Stimulated activated CD8-positive, alpha-beta memory T cell treated with anti-CD3 and anti-CD28 coated beads, Interleukin-4, amount 100 ng/mL, for 4 hours (primary cell): ENCODE measurements at places on chromosomes 6 and 20.

DNA sequence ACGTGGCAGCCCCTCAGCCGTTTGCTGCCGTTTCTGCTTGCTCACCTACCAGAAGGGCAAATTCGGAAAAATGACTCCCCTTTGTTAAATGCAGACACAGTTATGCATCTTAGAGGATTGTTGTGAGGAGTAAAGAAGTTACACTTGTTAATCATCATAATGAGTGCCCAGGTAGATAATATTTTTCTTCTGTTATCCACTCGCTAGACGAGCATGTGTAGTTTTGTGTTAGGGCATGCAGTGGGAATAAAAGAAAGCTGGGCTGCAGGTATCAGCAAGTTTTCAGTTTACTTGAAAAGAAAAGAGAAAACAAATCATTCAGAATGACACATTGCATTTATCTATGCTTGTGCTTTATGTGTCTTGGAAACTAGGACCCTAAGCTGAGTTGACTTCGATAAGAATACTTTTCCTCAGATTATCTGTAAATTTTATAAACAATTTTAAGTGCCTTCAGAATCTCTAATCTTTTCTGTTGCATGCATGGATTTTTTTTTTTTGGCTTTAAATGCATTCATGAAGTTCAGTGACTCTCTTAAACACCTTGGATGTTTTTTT is 365.3 kb downstream of the QKI start:
- DNase-seq: no peak

DNA sequence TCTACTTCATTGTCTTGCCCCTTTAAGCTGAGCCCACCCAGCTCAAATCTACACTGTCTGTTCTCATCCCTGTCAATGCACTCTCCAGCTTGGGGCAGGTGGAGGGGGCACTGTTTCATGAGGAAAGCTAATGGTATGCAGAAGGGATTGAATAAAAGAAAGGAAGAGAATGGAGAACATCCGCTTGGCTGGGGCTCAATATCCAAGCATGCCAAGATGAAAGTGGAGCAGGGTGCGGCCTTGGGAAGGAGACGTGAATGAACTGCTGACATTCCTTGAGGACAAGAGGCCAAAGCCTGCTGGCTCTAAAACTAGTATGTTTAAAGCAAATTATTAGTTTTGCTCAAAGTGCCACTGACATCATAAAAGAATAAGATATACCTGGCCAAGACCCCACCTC is 24.2 kb downstream of the AKAP12 start:
- DNase-seq: no peak

DNA sequence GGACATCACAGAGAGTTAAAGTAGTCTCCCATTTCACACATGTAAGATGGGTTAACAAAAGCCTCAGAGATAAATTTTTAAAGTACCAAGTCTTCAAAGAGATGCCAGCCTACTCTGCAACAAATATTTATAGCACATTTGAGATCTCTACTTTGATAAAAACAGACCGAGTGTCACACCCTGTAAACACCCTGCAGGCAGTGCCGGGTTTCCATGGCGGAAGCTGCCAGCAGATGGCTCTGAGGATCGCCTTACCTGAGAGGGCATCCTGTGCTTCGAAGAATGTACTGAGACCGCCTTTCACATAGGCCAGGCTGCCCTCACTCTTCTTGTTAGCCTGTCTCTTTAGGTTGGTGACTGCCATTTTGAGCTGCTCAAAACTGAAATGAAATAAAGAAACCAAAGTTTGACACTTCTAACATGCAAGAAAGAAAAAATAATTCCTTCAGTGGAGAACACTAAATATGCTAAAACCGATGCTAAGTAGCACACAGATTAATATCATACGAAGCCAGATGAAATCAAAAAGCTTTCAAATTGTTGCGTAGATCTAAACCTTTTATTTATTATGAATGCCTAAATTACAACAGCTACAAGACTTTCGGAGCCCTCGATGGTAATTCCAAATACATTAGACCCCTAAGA is 39.3 kb downstream of the HUS1B start:
- DNase-seq: no peak

GRCh38 chr6:24219670-24220069 is 93.7 kb downstream of the NRSN1 start:
- no peak for DNase-seq

DNA sequence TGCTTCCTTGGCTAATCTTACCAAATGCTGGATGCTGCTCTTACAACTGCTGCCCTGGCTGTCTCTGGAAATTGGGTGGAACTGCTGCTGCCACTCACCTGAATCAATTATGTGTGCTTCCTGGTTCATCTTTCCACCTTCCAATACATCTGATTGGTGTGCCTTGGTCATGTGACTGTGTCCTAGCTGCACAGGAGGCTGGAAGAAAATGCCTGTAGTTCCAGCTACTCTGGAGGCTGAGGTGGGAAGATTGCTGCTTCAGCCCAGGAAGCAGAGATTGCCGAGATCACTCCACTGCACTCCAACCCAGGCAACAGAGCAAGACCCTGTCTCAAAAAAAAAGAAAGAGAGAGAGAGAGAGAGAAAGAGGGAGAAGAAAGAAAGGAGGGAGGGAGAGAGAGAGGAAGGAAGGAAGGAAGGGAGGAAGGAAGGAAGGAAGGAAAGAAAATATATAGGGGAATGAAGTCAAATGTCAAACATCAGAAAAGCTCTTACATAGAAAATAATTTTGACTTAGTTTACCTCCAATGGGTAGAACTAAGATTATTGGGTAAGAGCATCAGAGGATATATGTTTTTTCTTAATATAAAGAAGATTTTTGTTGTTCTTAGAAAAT is 14.1 kb upstream of the PPARD start:
- no peak for DNase-seq

DNA sequence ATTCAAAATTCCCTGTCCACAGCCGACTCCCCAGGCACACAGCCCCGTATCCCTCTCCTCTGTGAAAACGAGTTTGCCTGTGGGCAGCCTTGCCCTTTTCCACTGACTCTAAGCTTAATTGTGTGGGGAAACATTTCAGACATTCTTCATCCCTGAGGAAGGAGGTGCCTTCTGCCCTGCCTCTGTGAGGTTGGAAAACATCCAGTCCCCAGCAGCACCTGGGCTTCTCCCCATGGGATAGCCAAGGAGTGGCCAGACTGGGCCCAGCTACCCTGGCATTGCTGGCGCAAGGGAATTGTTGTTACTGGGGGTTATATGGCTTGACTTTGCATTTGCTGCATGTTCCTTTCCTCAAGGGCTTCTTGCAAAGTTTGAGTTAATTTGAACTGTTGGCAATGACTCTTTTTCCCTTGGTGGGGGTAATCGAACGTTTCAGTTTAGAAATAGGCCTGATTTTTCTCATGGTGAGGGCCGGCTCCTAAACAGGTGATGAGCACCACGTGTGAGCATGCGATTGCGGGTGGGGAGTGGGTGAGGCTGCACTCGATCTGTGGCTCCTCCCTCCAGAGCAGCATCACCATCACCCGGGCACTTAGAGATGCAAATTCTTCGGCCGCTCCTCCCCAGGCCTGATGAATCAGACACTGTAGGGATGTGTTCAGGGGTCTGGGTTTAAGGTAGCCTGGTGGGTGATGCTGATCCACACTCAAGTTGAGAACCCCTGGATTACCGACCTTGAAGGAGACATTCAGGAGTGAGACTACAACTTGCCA is 29.9 kb downstream of the GABRR2 start:
- DNase-seq: no peak

GRCh38 chr6:37589941-37590340 is 90.2 kb upstream of the CCDC167 start:
- no peak for DNase-seq

DNA sequence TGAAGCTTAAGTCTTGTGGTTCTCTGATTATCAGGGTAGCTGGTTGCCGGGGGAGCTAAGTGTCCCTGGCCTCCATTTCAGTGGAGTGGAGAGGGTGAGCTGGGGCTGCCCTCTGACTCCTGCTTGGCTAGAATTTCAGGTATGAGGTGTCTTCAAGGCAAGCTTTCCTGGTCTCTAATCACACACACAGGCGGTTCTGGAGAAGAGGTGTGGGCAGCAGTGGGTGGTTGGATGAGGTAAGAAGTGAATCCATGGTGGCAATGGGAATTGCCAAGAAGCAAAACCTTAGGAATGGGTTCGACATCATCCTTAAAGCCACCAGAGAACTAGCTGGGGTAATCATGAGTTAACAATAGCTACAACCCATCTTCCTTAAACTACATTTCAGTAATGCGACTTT is 157.6 kb downstream of the CARMIL1 start:
- DNase-seq: no peak

DNA sequence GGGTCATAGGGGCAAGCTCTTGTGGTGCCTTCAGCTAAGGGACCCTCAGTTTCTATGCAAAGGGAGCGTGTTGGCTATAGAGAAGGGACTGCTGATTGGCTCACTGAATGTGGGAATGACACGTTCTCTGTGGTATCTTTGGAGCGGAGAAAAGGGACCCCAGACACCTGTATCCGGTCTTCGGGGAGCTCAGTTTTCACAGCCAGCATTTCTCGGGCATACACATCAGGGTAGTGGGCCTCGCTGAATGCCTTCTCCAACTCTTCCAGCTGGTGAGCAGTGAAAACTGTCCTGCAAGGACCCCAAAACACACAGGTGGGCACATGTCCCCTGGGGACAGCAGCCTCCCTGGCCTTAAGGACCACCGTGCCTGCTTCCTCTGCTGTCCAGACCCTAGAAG is 3.3 kb downstream of the VSX1 start:
- DNase-seq: no peak

DNA sequence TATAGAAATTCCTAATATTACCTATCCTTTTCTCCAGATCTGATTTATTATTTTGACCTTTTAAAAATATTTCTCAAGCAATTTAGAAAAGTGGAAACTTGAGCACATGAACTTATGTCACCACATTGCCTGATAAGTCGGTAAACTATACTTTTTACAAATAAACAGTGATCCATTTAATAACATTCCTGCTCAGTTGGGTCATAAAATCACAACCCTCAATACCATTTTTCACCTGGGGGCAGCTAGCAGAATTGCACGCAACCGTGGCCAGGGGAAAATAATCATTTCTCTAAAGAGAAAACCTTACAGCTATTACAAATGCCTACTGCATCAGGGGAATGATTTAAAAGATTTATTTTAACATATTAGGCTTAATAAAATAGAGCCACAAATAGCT is 614.5 kb downstream of the PHF3 start:
- DNase-seq: no peak

DNA sequence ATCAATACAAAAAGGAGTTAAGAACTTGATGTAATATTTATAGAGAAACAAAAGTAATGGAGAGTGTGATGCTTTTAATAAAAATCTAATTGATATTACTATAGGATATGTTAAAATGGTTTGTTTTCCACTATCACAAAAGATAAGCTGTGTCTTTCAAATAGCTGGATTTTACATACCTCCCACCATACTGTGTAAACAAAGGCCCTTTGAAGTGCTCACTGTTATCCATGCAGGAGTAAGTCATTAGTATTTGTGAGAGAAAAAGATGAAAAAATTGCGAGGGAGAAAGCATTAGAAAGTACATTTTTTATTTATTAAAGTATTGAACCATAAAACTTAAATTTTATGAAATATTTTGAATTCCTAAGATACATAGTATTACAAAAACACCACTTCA is 733.0 kb downstream of the GRIK2 start:
- DNase-seq: no peak

GRCh38 chr6:131640100-131640499 is 3.0 kb downstream of the ENPP3 start:
- no peak for DNase-seq

- no peak for DNase-seq
Measured at GRCh38 chr6:144248476-144249301, 36.4 kb upstream of the UTRN start.

- no peak for DNase-seq
Measured at GRCh38 chr6:68728159-68728979, 93.3 kb downstream of the ADGRB3 start.

- no peak for DNase-seq
Measured at GRCh38 chr6:144559865-144560593, 274.9 kb downstream of the UTRN start.

GRCh38 chr6:151209071-151209831 is 30.5 kb upstream of the AKAP12 start:
- DNase-seq: no peak

DNA sequence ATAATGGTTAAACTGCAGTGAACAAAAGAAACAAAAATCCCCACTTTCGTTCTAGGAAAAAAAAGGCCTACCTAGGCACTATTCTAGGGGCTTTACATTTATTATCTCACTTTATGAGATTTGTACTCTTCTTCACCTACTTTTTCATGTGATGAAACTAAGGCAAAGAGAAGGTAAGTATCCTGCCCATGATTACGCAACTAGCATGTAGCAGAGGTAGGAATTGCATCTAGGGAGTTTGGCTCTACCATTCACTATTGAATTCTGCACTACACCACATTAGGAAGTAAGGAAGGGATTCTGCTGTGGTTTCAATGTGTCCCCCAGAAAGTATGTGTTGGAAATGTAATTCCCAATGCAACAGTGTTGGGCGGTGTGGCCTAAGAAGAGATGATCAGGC is 11.4 kb upstream of the C6orf141 start:
- no peak for DNase-seq

- no peak for DNase-seq
Measured at GRCh38 chr6:4808396-4808795, 32.2 kb downstream of the CDYL start.

DNA sequence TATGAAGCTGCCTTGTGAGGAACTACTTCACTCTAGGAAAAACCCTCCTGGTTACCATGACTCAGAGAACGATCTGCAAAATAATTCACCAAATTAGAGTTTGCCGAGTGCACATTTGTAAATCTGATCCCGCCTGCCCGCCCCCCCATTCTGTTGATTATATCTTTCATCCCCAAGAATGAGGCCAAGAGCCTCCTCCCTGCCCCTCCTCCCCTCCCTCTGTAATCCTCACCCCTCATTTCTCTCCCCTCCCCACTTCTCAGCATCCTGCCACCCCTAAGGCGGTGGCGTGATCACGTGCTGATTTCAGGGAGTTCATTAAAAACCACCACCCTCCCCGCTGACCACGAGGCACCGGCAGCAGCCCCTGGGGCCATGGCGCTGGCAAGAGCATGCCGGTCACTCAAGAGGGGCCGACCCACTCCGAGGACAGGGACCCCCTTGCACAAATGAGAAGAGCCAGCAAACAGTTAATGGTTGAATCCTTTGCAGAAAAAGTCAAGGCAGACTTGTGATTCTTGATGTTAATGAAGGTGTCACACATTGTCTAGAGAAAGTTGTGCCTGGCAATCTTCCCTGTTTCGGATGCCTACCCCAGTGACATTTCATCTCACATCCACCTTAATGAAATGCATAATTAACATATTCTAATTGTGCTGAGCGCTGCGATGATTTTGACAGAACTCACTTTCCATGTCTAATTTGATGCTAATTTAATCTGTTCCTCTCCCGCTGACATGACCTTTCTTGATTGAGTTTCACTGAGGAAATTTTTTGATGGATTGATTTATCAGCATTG is 247.9 kb downstream of the ZNF217 start:
- DNase-seq: no peak
